ENCODE measurements at places on chromosomes 7 and 10. TPM values are rescaled to one million over a fixed set of nuclear protein-coding genes. Genes with fewer than 3 reads are reported as not detected.

DNA sequence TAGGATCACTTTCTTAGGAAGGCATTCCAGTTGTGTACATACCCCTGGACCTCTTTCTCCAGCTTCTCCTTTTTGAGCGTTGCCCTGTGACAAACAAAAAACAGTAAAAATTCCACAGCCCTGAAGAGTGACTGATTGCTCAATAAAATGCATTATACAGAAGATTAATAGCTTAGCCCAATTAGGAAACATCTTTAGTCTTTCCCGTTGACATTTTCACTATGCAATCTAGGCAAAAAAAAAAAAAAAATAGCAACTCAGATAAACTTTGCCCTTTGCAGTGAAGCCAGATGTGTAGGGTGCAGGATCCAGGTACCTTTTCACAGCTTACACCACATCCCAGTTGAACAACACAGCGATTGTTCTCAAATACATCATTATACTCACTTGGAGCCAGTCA is 17.9 kb downstream of the COL28A1 start:
- no peak for DNase-seq

GRCh38 chr7:70589010-70589409 is 542.9 kb upstream of the GALNT17 start:
- DNase-seq = no peak

DNA sequence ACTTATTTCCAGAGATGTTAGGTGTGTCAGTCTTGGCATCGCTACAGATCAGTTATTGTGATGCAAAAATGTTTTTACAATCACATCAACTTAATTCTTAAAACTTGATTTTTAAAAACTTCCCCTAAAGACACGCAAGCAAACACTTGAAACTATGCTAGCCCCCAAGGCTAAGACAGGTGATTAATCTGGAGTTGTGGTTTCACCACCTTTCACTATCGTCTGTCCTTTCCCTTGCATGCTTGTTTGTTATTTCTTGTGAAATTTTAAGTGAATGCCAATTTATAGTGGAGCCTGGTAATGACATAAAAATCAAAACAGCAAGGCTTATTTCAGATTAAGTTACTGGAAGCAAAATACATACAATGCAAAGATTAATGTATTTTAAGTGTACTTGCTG is 70.4 kb downstream of the SLC35B4 start:
- DNase-seq = no peak

- DNase-seq = no peak
These were observed 20.6 kb upstream of the USP6NL start for GRCh38 chr10:11631890-11632587.

INMT gene
- total RNA-seq = 0.09 TPM

HOXA9 gene
- not detected for total RNA-seq

Data from astrocyte (in vitro differentiated cells and primary cell).